Hippocampal formation (tissue), 2 donors: ENCODE measurements at places on chromosomes 1 and 21.

DNA sequence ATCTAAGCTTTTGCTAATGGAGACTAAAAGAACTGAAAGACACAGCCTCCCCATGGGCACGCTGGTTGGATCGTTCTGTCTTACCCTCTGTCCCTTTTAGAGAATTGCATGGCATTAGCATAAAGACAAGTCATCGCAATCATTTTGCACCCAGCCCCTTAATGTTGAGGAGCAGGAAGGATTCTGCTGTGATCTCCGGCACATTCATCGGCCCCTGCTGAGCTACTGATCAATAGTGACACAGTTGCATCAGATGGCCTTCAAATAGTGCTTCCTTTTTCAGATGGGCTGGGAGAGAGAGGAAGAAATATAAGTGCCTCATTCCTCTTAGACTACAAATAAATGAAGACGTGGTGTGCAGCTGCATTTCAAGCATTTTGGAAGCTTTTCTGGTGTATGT, 75.4 kb downstream of the NOS1AP start:
- DNase-seq: no peak

DNA sequence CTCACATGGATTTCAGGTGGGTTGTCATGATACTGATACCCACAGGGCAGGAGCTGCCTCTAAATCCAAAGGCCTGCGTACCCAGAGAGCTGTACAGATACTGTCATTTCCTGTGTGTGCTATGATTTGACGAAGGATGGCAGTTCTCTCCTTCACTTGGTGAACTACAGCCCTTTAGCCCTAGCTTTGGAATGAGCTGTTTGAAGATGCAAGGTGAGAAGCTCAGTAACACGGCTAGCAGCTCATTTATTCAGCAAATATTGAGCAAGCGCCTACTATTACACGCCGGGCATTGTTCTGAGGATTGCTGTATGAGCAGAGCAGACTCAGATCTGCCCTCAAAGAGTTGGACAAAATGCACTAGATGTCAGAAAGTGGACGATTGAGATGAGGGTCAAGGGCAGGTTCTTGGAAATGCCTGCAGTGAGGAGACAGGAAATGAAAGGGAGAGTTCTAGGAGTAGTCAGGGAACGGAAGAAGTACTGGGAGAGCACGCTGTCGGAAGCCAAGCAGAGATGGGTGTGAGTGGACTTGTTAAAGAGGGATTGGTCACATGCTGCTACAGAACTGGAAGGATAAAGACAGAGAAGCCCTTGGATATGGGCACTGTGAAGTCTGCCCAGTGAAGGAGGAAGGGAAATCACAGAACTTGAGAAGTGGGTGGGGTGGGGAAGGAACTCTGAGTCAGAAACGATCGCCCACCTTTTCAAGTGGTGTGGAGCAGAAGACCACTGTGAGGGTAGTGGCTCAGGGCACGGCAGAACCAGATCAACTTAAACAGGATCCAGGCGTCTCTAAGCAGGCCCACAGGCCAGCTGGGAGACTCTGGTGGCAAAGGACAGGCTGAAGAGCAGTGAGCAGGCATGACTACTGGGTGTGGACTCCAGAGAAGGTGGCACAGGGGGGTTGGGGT, 7.1 kb downstream of the PTGFRN start:
- DNase-seq: no peak

GRCh38 chr1:224223819-224224714, 41.0 kb downstream of the DEGS1 start:
- no peak for DNase-seq

- DNase-seq: no peak
Observed at GRCh38 chr1:170580636-170581440, 48.9 kb downstream of the GORAB start.

DNA sequence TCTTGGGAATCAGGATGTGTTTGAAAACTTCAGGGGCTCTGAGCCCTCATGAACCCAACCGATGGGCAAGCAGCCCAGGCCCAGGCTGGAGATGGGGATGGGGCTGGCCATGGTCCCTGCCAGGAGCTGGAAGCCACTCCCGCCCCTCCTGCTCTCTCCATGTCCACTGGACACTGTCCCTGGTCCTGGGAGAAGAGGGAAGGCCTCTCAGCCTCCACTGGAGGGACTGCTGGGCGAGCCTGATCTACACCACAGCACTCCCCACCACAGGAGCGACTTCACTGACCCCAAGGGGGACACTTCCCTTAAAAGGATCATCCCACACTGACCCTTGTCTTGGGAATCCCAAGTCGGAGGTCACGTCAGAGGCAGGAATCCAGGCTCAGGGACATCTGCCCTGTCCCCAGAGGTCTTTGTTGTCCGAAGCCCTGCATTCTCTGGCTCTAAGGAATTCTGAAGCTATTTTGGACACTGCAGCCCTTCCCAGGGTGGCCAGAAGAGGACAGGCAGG, 16.9 kb upstream of the COL18A1 start:
- DNase-seq: no peak
